Natural killer cell treated with Interleukin-12 subunit alpha and Interleukin-12 subunit beta and Interleukin-15 and Interleukin-18, amount 100 ng/mL, for 72 hours (primary cell): ENCODE measurements at places on chromosomes 3 and 15. TPM values are rescaled to one million over a fixed set of nuclear protein-coding genes. Genes with fewer than 3 reads are reported as not detected.

DNA sequence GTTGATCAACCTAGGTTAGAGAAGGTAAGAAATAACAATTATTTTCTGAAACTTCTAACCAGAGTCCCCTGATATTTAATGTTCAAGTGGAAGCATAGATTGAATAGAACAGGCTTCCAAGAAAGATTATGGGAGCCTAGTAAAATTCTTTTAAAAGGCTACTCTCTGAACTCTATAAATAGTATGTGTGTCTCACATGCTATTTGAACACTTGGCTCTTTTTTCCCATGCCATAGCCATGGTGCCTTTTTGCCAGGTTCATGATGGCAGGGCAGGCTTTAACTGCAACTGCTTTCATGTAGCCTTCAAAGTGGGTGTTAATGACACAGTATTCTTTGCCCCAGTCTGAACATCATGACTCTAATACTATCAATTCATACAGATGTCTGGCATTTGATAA is 22.9 kb upstream of the STRIT1 start:
- DNase-seq = no peak

Gene SLC15A2
- total RNA-seq = 5.3 TPM

- no peak for DNase-seq
Observed at GRCh38 chr15:80749589-80749988, 29.6 kb upstream of the CEMIP start.

DNA sequence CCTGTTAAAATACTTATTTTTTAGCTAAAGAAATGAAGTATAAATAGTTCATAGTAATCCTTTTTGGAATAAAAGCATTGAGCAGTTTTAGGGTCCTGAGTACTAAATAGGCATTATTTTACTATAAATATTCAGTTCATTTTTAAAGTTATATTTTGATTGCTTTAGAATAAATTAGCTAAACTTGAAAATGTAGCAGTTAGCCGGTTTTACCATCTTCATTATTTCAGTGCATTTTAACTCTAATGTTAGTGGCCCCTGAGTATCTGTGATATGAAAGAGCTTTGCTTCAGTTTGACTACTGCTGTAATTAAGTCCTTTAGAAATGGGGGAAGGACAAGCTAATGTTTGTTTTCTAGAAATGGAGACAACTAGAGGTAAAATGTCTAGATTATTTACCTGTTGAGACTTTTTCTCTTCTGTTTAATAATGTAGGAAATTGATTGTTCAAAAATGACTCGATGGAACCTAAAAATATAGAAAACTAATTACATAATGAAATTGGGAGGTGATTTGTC is 3.6 kb downstream of the SMC4 start:
- DNase-seq = no peak

Gene DLG1
- total RNA-seq = 76.5 TPM

- no peak for DNase-seq
Observed at GRCh38 chr3:194503081-194503531, 16.3 kb upstream of the ATP13A3 start.

- DNase-seq = no peak
Observed at GRCh38 chr15:42544853-42545629, 3.6 kb downstream of the LRRC57 start.

DNA sequence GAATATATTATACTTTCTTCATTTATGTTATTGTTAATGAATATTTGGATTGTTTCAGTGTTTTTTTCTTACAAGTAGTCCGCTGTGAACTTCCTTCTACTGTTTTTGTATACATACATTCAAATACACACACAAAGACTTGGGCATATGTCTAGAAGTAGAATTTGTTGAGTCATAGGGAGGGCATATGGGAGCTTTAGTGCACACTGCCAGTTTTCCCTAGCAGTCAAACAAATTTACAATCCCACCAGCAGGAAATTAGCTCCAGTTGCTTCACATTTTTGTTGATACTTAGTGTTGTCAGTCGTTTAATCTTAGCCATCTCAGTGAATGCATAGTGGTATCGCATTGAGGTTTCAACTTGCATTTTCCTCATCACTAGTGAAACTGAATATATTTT is 492.3 kb downstream of the DIPK2A start:
- DNase-seq = no peak

- DNase-seq = no peak
Observed at GRCh38 chr3:56593455-56594158, 36.6 kb downstream of the CCDC66 start.

DNA sequence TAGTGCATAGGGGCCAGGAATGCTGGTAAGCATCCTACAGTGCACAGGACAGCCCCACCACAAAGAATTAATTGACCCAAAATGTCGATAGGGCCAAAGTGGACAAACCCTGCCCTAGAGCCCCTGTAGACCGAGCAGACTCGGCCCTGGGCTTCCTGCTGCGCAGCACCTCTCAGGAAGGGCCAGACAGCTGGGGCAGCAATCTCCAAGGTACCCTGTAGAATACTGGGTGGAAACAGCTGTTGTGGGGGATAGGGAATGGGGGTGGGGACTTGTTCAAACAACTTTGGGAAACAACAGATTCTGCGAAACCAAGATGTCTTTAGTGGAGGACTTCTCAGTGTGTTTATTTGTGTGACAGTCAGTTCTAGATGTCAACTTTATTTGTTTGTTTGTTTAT is 67.1 kb downstream of the MRPL46 start:
- DNase-seq = no peak

Gene KLHL40
- total RNA-seq = not detected

Gene GMNC
- total RNA-seq = not detected

Gene UROC1
- total RNA-seq = not detected

Gene LCTL
- total RNA-seq = not detected

GRCh38 chr3:71998995-71999673 is 214.2 kb upstream of the PROK2 start:
- no peak for DNase-seq

DNA sequence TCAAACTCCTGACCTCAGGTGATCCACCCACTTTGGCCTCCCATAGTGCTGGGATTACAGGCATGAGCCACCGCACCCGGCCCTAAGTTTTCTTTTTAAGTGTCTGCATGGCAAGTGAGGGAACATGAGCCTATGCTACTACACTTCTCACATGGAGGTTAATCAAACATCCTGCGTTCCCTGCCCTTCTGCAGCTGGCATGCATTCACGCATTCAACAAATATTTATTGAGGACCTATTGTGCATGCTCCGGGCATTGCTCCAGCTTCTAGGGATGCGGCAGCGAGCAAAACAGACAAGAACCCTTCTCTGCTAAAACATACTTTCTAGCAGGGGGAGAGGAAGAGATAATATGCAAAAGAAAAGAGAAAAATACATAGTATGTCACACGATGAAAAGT is 42.6 kb upstream of the ACKR4 start:
- no peak for DNase-seq

DNA sequence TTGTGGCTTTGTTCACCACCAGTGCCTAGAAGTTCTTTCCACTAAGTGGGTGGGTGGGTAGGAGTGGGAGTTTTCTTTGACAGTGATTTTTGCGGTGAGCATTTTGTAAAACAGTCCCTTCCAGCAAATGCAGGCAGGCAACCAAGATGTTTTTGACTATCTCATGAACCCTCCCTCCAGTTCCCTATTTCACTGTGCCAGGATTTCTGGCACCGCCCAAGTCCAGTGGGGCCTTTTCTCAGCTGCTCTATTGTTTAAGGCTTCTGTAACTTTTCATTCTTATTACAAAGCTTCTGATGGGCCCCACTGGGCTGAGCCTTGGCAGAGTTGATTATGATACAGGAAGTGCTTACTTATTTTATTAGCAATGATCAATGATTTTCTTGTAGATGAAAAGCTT is 236.0 kb downstream of the EDEM1 start:
- DNase-seq = no peak
